ENCODE measurements at places on chromosomes 6 and 20. TPM values are rescaled to one million over a fixed set of nuclear protein-coding genes. Genes with fewer than 3 reads are reported as not detected.

GRCh38 chr20:47295921-47296426 lies 60.5 kb downstream of the ZMYND8 start:
- H3K4me1 ChIP-seq: no peaks in the 10 kb centered on the region
- H3K4me3 ChIP-seq: no peak overlapping the region
- H3K27me3 ChIP-seq: no peaks in the 10 kb centered on the region
- no peak overlapping the region for H3K27ac ChIP-seq
- no peak for DNase-seq
- H3K36me3 ChIP-seq: peaks cover 87% of the 10 kb centered on the region

DNA sequence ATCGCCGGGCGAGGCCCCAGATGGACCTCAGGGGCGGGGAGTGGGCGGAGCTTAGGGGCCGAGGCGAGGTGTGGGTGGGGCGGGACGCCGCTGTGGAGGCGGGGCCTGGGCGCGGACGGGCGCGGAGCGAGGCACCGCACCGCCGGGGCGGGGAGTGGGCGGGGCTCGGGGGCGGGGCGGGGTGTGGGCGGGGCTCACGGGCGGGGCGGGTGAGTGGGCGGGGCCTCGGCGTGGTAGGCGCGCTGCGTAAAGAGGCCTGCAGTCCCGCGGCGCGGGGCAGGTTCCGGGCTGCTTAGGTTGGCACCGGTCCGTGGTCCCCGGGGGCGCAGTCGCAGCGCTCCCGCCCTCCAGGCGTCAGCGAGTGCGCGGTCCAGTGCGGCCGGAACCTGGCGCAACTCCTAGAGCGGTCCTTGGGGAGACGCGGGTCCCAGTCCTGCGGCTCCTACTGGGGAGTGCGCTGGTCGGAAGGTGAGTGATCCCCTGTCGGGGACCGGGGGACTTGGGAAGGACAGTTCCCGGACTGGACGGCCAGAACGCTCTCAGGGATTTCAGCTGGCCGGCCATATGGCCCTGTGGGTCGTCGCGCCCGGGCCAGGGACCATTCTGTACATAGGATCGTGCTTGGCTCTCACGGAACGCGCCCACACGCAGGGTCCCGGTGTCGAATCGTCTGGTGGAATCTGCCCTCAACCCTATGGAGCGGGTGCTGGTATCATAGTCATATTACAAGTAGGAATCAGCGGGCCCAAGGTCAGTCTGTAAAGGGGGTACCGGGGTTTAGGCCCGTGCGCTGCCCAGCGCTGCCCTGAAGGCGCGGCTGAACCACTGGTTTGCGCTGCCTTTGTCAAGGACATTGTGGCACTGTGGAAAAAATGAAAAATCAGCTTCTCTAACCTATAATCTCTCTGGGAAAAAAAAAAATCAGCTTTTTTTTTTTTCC lies at the start of gene NQO2:
NQO2 (plus strand) TSS at position 277 of the 940 bp plus-strand sequence. CDS start 6,659 bp downstream, outside the sequence.
- peak within 1 kb of the TSS; percentile 90 for H3K4me3 ChIP-seq
- H3K4me1 ChIP-seq: peaks cover 16% of the 10 kb centered on the region
- peak within 1 kb of the TSS; percentile 80 for H3K27ac ChIP-seq
- no peaks in the 10 kb centered on the region for H3K27me3 ChIP-seq

- H3K4me1 ChIP-seq: no peaks in the 10 kb centered on the region
- DNase-seq: no peak
- H3K4me3 ChIP-seq: no peak overlapping the region
- peaks cover 83% of the 10 kb centered on the region for H3K36me3 ChIP-seq
These were observed 342.7 kb downstream of the ESR1 start for GRCh38 chr6:152150196-152150595.

DNA sequence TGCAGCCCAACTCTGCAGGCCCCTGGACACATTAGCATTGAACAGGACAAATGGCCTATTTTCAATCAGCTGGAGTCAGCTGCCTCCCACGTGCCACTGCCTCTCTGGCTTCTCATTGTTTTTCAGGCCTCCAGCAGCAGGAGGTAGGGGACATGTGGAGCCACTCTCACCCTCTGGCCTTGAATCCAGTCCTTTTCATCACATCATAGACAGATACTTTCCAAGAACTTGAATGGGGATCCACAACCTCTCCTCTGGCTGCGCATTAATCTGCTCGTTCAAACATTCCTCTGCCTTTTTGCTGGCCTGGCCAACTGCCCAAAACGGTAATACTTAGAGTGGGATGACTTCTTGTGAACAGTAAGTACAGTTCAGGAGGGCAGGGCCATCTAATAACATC lies 592.3 kb downstream of the PKHD1 start:
- no peak overlapping the region for H3K4me3 ChIP-seq
- no peak for DNase-seq
- H3K27me3 ChIP-seq: no peaks in the 10 kb centered on the region
- H3K4me1 ChIP-seq: no peaks in the 10 kb centered on the region
- H3K27ac ChIP-seq: no peak overlapping the region
- H3K36me3 ChIP-seq: no peaks in the 10 kb centered on the region

DNA sequence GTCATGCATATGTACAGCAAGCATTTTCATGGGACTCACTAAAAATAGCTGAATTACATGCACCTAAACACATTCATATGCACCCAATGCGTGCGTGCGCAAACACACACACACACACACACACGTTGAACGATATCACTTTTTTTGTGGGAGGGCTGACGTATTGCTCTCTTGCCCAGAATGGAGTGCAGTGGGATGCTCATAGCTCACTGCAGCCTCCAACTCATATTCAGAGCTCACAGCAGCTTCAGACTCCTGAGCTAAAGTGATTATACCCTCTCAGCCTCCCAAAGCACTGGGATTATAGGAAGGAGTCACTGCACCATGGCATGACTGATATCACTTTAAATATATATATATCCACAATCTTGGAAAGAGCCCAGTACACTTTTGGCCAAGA lies 620.4 kb upstream of the MANEA start:
- no peaks in the 10 kb centered on the region for H3K27me3 ChIP-seq
- H3K27ac ChIP-seq: no peak overlapping the region
- no peak overlapping the region for H3K4me3 ChIP-seq
- H3K36me3 ChIP-seq: no peaks in the 10 kb centered on the region

DNA sequence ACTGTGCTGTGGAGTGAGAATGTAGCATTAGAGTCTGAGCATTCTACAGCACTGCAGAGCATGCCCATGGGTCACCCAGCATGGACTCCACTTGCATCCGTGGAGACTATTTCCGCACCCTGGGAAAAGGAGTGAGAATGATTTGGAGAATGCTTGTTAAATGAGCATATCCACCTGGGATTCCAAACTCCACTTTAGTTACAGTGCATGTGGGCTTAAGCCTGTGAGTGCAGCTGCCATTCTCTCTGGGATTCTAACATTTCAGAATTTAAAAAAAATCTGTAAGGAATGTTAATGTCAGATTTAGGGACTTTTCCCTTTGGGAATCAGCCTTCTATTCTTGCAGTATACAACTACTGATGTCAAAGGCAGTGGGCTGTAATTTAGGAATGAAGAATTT lies 33.4 kb downstream of the KIF25 start:
- H3K4me1 ChIP-seq: no peaks in the 10 kb centered on the region
- H3K36me3 ChIP-seq: no peaks in the 10 kb centered on the region
- no peak overlapping the region for H3K27ac ChIP-seq
- H3K27me3 ChIP-seq: peaks cover 24% of the 10 kb centered on the region
- no peak overlapping the region for H3K4me3 ChIP-seq

DNA sequence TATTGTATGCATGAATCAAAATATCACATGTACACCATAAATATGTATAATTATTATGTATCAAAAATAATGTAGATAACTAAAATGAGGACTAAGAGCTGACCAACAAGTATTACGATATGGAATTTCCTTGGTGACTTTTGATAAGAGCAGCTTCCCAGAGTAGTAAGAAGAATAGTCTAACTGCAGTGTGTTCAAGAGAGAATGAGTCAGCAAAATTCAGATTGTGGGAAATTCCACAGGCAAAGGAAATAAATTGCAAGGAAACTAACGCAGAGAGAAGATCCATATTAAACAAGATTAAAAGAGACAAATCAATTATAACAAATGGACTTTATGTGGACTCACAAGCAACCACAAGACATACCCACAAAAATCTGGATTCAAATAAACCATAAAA lies 26.4 kb downstream of the FRK start:
- DNase-seq: no peak
- H3K27me3 ChIP-seq: no peaks in the 10 kb centered on the region
- H3K4me3 ChIP-seq: no peak overlapping the region
- H3K4me1 ChIP-seq: peaks cover 2% of the 10 kb centered on the region
- H3K27ac ChIP-seq: no peak overlapping the region

- H3K27me3 ChIP-seq: peaks cover 4% of the 10 kb centered on the region
- H3K27ac ChIP-seq: no peak overlapping the region
- H3K36me3 ChIP-seq: no peaks in the 10 kb centered on the region
- H3K4me3 ChIP-seq: no peak overlapping the region
These were observed 251.9 kb upstream of the RNF24 start for GRCh38 chr20:4267242-4267641.

DNA sequence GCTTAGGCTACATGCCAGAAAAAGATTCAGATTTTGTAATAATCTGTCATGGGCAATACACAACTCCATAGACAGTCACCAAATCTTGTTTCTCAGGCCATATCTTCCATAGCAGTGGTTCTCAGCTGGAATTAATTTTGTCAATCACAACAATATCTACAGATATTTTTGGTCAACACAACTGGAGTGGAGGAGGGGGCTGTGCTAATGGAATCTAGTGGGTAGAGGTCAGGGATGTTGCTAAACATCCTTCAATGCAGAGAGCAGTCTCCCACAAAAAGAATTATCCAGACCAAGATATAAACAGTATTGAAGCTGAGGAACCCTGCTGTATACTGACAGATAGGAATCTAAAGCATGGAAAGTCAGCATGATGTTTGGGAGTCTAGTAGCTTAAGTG lies 174.6 kb downstream of the UBE3D start:
- peaks cover 17% of the 10 kb centered on the region for H3K36me3 ChIP-seq
- H3K27me3 ChIP-seq: no peaks in the 10 kb centered on the region
- no peak overlapping the region for H3K27ac ChIP-seq
- no peaks in the 10 kb centered on the region for H3K4me1 ChIP-seq

- DNase-seq: no peak
- H3K27me3 ChIP-seq: no peaks in the 10 kb centered on the region
- H3K27ac ChIP-seq: no peak overlapping the region
- no peaks in the 10 kb centered on the region for H3K36me3 ChIP-seq
- no peak overlapping the region for H3K4me3 ChIP-seq
- no peaks in the 10 kb centered on the region for H3K4me1 ChIP-seq
These were observed 40.6 kb downstream of the MLIP start for GRCh38 chr6:54151861-54152260.

GRCh38 chr6:47306887-47307286 lies 2.8 kb downstream of the TNFRSF21 start:
- DNase-seq: no peak
- H3K4me3 ChIP-seq: no peak overlapping the region
- peaks cover 19% of the 10 kb centered on the region for H3K27me3 ChIP-seq
- peaks cover 17% of the 10 kb centered on the region for H3K4me1 ChIP-seq
- H3K27ac ChIP-seq: no peak overlapping the region

DNA sequence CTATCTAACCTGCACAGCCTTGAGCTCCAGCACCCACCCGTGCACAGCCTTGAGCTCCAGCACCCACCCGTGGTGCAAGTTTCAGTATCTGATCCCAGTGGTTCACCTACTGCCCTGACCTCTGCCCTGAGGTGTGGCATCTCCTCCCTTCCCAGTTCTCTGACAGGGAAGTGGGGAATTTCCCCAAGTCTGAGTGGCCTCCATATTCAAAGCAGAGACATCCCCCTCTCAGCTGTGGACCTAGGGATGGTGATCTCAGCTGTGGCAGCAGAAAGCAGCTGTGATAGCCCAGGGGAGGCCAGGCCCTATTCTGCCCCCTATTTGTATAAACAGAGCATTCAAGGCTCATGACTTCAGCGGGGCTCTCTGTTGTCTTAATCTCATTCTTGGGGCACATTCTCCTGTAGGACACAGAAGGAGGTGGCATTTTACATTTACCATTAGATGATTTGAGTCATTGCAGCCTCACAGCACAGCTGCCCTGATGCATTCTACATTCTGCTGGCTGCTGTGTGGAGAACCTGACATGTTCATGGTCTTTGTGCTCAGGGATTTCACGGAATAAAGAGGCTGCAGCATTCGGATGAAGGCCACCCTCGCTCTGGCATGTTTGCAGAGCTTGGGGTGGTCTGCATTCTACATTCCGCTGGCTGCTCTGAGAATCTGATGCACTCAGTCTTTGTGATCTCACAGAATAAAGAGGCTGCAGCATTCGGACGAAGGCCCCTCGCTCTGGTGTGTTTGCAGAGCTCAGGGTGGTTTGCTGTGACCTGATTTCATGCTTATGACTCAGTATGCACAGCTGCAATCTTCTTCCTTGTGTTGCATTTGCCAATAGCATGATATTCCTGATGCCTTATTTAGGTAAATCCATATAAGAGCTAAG lies 16.9 kb downstream of the GPR31 start:
- no peak for DNase-seq
- peak overlapping the region; percentile 79 for H3K27ac ChIP-seq
- H3K36me3 ChIP-seq: peaks cover 30% of the 10 kb centered on the region
- H3K27me3 ChIP-seq: no peaks in the 10 kb centered on the region
- H3K4me3 ChIP-seq: no peak overlapping the region

- no peak overlapping the region for H3K27ac ChIP-seq
- H3K36me3 ChIP-seq: no peaks in the 10 kb centered on the region
- H3K4me1 ChIP-seq: no peaks in the 10 kb centered on the region
- DNase-seq: no peak
- H3K27me3 ChIP-seq: peaks cover 1% of the 10 kb centered on the region
These were observed 179.3 kb upstream of the DTNBP1 start for GRCh38 chr6:15841937-15842726.

GRCh38 chr6:130713144-130713543 lies 114.1 kb upstream of the SMLR1 start:
- H3K4me1 ChIP-seq: peaks cover 3% of the 10 kb centered on the region
- H3K36me3 ChIP-seq: no peaks in the 10 kb centered on the region
- H3K27me3 ChIP-seq: no peaks in the 10 kb centered on the region
- no peak overlapping the region for H3K4me3 ChIP-seq

DNA sequence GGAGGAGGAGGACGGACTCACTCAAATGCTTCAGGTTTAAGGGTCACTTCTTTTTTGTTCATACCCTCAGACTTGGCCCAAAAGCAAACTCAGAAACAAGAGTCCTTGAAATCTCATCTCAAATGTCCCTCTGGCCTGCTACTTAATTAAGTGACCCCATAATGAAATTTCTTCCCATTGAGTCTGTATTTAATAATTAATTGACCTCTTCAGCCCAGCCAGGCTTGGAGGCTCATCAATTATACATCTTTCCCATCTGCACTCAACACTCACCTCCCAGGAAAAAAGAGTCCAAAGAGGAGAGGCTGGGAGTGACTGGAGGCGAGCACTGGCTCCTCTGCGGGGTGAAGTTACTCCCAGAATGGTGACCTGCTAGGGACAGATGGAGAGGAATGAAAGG lies 90.5 kb upstream of the EYA2 start:
- peaks cover 12% of the 10 kb centered on the region for H3K27me3 ChIP-seq
- H3K4me1 ChIP-seq: no peaks in the 10 kb centered on the region
- no peaks in the 10 kb centered on the region for H3K36me3 ChIP-seq
- H3K27ac ChIP-seq: no peak overlapping the region
- H3K4me3 ChIP-seq: no peak overlapping the region

The RAET1L gene
- total RNA-seq: not detected

The GPR6 gene
- not detected for total RNA-seq

The PLAGL2 gene
- 17.3 TPM for total RNA-seq

The CD93 gene
- total RNA-seq: not detected

The CYP21A2 gene
- total RNA-seq: 0.10 TPM
